ENCODE measurements at places on chromosomes 11 and 22.

GRCh38 chr11:2992234-2992996, at the start of gene NAP1L4:
Gene NAP1L4, minus strand, starts transcription at chr11:2992329. Its CDS starts 13,109 bp downstream, at chr11:2979220.
- DNase-seq = peak; percentile 95

- no peak for DNase-seq
Observed at GRCh38 chr22:25774575-25775026, 32.6 kb downstream of the MYO18B start.

DNA sequence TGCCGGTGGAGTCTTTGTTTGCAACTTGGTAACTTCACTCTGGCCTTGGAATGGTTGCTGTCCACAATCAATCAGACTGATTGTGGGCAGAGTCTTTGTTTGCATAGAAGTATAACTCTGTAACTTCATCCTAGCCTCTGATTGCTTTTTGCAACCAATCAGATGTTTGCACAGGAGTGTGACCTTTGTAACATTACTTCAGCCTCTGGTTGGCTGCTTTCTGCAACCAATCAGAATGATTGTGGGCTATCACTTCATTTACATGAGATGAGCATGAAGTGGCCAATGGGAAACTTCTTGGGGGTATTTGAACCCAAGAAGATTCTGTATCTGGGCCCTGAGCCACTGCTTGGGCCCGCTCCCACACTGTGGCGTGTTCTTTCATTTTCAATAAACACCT, 79.6 kb upstream of the CLDN5 start:
- DNase-seq = no peak

- DNase-seq = no peak
Observed at GRCh38 chr11:27991736-27992135, 116.2 kb downstream of the KIF18A start.

- DNase-seq = no peak
Observed at GRCh38 chr11:68542617-68543016, 82.1 kb downstream of the PPP6R3 start.

GRCh38 chr11:95140397-95141033, 50.9 kb downstream of the ENDOD1 start:
- no peak for DNase-seq

GRCh38 chr11:68855205-68855981, 13.7 kb upstream of the CPT1A start:
- DNase-seq = peak; percentile 35

DNA sequence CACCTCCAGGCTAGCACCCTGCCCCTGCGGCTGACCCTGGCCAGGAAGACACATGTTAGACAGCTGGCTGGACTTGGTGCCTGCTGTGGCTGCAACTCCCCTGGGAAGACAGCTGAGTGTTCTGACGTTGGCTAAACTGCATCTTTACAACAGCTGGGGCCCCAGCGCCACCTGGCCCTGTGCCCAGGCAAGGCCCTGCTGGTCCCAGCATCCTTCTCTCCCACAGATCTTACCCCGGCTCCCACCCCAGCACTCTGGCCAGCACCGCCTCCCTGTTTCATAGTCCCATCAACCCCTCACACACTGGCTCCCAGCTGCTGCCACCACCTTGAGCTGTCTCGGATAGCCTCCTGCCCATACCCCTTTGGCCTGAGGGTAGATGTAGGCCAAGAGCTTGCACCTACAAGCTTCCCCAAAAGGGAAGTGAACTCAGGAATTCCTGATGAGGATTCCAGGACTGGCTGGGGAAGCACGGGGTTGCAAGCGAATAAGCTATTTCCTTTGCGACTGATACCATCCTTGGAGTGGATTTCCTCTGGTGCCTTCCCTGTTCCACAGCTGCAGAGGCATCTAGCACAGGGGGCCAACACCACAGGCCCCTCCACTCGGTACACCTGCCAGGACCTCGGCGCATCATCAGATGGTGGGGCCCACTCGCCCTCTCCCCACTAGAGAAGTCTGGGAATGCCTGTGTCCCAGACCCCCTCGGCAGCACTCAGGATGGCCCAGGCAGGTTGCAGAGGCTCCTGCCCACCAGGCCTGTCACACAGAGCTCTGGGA, 28.5 kb downstream of the RSPH14 start:
- no peak for DNase-seq

DNA sequence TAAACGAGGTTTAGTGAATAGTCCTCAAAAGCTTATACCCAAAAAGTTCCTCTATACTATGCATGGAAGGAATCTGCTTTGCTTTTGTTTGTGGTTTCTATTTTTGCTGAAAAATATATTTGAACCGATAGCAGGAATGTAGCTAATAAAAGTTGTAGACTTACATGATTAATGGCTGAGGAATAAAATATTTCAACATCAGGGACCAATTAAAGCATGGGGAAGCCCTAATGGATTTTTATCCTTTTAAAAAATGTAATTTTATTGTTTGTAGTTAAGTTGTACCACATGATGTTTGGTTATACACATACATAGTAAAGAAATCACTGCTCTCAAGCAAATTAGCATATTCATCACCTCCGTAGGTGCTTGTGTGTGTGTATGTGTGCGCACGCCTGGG, 295.3 kb upstream of the CNTN5 start:
- no peak for DNase-seq

- DNase-seq = no peak
Observed at GRCh38 chr11:30387891-30388861, 65.3 kb downstream of the ARL14EP start.

DNA sequence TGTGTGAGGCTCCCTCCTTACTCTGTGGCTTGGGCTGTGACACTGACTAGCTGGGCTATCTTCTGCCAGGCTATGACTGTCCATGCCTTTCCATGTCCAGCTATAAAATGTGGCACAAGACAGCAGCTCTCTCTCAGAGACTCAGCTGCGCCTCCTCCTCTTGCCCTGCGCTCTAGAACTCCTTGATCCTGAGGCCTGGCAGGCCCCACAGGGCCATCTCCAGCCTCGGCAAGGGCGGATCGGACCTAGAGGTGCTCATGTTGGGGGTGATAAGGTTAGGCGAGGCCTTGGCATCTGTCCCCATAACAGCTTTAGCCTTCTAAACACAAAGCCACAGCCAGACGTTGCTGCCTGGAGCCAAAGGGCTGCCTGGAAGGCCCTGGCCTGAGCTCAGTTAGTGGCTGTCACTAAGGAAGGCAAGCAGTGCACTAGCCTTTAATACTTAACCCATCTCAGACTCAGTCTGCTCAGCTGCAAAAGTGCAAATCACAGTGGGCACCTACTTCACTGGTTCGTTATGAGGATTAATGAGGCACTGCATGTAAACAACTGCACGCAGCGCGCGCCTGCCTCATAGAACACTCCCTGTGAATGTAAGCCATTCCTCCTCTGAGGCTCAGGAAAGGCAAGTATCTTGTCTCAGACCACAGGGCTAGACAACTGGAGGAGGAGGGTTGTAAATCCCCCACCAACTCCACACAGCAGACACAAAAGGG, 1.2 kb downstream of the GUCD1 start:
- no peak for DNase-seq

- no peak for DNase-seq
Observed at GRCh38 chr22:33270596-33270995, 212.4 kb upstream of the SYN3 start.

- no peak for DNase-seq
Observed at GRCh38 chr11:124643605-124644425, 21.2 kb downstream of the TBRG1 start.

GRCh38 chr11:18697576-18697975, 1.0 kb upstream of the TMEM86A start:
- DNase-seq = no peak

DNA sequence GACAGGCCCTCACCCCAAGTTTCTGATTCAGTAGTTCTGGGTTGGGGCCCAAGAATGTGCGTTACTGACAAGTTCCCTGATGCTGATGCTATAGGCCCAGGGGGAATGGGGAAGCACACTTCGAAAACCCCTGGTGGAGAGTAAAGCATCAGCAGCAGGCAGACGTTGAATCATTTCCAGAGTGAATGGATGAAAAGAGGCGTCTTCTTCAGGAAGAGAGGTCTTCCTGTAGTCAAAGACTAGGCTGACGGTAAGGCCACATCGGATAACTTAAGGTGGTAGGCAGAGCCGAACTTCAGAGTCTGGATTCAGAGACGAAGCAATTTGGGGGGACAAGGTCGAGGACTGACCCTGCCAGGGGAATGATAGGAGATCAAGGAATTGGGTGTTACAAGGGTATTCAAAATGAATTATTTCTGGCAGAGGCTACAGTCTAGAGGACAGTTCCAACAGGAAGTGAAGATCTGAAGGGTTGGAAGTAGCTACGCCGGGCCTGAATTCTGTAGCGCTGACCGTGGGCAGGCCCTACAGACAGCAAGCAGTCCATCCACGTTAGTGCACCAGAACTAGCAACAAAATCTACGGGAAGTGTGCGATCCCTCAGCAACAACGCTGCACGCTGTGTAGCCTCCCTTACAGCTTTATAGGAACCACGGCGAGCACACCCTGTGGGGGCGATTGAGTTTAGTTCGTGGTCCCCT, 862 bp upstream of the CENATAC start:
- peak; percentile 40 for DNase-seq

GRCh38 chr11:123193742-123194141, 1.3 kb downstream of the CLMP start:
- DNase-seq = no peak

DNA sequence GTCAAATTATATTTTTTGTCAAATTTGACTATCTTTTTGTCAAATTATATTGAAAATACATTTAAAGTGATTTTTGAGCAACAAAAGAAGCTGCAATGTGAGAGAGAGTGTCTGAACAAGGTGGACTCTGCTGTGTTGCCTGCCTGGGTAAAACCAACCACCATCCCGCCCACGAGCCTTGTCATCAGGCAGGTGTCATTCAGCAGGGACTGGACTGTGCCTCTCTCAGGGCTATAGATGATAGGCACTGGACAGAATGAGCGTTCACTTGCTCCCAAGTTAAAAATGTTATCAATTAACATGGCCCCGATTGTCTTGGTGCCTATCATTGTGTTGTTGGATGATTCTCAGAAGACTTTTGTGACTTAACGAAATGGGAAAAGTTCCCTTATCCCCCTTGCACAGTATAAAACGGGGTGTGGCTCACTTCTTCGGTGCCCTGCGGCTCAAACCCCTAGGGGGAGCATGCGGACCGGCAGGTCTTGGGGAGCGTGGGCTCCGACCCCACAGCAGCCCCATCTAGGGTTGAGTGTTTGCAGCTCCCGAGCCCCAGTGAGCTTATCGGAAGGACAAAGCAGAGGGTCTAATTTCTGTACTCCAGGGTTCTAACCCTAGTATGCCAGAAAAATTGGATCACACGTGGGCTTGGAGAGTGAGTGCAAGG, 1.7 kb downstream of the APOL5 start:
- no peak for DNase-seq

DNA sequence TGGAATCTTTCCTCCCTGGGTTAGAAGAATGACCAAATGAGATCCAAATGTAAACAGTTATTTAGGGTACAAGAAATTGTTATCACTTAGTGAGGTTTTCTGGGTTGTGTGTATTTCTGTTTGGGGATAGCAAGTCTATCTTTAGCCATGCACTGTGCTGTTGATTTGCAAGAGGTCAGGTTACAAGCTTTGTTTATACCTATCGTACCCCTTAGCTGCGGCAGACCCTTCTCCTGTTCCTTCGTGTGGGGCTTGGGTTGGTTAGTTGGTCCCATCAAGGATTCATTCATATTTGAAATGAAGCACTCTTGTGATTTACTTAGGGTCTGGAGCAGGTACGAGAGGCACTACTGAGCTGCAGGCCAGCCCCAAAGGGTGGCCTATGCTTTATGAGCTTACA, 72.6 kb downstream of the USP35 start:
- DNase-seq = no peak

- no peak for DNase-seq
Observed at GRCh38 chr22:23399367-23400285, 180.5 kb downstream of the IGLL1 start.

- no peak for DNase-seq
Observed at GRCh38 chr11:128448981-128449713, 138.2 kb downstream of the ETS1 start.

DNA sequence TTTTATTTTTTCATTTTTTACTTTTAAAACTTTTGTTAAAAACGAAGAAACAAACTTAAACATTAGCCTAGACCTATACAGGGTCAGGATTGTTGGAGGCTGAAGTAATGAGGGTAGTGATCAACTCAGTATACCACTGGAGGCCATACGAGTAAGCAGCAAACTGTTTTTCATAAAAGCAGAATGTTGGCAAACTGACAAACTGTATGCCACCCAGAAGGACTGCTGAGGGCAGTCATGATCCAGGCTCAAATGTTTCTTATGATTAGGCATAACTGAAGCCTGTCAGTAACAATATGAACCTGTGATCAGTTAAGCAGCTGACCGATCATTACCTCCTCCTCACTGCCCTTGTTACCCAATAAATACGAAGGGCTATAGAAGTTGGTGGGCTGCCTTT, 10.2 kb upstream of the SC5D start:
- no peak for DNase-seq

DNA sequence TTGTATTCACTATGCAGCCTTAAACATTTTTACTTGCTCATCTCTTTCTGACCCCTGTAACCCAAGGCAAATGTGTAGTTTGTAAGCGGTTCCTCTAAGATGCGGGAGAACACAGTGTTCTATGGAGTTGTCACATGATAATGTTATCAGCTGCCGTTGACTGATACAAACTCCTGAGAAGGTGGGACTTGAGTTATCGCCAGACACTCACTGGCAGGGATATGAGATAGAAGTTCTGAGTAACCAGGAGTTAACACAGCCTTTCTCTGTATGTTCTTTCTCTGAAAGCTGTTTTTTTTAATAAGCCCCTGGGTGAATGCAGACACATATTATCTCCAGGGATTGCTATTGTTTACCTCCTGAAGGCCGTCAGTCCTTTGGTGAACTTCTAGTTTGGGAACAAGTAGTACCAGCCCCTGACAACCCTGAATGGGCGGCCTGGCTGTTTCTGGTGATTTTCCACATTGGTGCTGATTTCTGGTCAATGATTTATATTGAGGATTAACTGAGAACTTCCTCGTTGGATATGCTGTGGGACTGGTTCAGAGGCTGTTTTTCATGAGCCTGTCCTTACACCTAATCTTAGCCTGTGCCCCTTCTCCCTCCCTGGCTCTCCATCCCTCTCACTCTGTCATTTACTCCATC, 155.3 kb upstream of the RASSF10 start:
- no peak for DNase-seq

- no peak for DNase-seq
Observed at GRCh38 chr11:64790205-64791095, 12.1 kb upstream of the SF1 start.

- no peak for DNase-seq
Observed at GRCh38 chr22:20178075-20178914, 27.4 kb upstream of the CCDC188 start.
